ENCODE measurements at places on chromosomes 16 and 17.

DNA sequence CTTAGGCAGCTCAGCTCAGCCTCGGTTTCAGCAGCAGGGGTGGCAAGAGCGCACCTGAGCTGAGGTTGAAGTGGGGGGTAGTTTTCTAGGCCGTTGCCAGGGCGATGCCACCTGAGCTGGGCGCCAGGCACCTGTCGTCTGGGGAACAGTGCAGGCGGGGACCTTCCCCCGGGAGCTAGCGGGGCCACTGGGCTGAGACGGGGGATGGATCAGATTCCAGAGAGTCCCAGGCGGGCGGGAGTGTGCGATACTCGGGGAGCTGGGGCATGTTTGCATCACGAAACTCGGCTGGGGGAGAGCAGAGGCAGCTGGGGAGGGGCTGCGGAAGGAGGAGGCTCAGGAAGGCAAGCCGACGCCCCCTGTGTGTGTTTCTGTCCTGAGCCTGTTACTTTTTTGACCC is 477 bp upstream of the CLDN9 start:
- DNase-seq = peak; percentile 91

DNA sequence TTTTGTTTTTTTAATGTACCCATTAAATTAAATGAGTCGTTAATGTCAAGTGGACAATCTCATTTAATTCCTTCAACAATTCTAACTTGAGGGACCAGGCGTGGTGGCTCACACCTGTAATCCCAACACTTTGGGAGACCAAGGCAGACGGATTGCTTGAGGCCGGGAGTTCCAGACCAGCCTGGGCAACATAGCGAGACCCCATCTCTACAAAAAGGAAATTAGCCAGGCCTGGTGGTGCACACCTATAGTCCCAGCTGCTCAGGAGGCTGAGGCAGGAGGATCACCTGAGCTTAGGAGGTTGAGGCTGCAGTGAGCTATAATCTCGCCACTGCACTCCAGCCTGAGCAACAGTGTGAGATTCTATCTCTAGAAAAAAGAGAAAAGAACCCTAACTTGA is 20.7 kb upstream of the GSG1L start:
- no peak for DNase-seq

DNA sequence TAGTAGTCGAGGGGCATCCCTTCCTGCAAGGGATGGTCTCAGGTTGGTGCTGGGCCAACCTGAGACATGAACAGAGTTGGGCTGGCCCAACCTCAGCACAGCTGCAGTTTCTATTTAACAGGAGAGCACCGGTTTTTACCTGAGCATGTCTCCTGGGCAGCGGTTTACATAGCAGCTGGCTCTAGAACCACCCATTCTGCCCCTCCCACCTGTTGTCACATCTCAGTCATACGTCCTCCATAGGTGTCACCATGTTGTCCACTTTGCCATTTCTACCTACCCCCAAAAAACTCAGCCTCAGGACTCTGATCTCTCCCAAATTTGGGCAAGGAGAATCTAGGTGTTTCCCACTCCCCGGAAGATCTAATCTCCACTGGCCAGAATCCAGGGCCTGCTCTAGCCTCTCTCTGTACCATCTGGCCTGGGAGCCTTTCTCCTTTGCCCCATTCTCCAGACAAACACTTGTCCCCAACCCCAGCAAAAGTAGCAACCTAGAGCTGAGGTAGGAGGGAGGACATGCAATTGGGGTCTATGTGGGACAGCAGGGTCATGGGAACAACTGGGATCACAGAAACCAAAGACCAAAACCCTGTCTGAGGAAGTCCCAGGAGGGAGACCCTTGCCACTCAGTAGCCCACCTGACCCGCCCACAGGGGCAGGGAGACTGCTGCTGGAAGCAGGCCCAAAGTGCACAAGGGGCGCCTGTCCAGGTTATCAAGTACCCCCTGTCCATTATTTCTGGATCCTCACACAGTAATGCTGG is 19.1 kb downstream of the ETV4 start:
- DNase-seq = no peak

DNA sequence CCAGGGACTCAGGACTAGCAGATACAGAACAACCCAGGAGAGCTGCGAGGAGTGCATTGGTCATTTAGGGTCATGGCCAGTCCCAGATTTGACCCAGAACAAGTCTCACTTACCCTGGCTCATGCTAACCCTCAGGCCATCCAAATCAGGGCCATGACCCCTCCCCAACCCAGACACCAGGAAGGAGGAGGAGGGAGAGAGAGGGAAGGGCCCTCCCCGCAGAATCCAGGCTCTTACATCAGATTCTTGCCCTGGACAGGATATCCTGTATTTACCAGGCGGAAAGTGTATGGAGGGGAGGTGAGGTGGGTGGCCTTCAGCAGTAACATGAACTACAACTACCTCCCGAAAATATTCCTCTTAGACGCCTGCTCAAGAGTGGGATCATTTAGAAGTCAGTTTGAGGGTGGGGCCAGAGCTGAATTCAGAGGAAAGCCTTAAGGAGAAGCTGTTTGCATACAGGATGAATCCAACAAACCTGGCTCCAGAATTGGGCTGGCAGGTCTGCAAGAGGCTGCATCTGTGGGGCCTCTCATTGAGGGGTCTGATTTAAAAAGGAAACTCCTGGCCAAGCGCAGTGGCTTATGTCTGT is 2.1 kb downstream of the VAT1 start:
- no peak for DNase-seq

- no peak for DNase-seq
Observed at GRCh38 chr17:60086818-60087591, 8.3 kb upstream of the HEATR6 start.

GRCh38 chr17:79802736-79803420 is 6.0 kb upstream of the CBX8 start:
- DNase-seq = no peak

DNA sequence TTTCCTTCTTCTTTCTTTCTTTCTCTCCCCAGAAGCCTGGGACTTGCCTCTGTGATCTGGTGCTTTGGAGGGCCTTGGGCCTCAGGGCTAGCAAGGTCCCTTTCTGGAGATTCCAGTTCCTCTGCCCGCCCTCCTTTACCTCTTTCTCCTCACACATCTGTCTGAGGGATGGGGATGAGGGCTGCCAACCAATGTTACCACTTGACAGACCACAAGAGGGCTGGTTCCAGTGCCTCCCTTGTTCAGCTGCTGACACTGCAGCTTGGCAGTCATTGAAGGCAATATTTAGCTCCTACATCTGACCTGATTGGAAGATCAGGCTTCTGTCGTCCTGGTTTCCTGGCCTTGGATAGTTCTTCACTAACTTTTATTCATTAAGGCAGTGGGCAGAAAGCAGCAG is 3.6 kb upstream of the ZNF652 start:
- DNase-seq = peak; percentile 12

DNA sequence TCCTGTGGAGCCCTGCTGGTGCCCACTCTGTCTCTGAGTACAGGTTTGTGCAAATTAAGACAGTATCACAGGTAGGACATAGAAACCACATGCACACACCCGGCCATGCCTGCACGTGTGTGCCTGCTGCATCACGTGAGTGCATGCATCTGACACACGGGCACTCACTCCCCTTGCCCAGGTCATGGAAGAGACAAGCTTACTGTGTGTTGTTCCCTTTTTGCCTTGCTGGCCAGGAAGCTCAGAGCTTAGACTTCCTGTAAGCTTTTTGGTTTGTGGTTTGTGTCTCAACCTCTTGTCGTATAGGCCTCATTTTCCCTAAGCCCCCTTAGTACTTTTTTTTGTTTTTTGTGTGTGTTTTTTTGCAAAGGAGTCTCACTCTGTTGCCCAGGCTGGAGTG is 25.0 kb downstream of the ZNF469 start:
- no peak for DNase-seq

DNA sequence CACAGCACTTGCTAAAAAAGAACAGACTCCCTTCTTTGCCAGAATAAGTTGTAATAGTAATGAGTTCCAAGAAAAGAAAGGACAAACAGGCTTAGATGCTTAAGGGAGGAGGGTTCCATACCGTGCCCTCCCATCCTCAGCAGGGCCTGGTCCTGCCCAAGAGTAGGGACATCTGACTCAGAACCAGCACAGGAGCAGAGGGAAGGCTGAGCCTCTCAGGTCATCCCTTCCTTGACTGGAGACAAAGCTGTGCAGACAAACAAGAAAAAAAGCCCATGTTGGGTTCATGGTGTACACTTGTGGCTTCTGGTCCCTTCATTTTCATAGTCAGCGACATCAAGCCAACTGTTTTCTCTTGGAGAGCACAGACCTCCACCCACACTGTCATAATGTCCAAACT is 44.2 kb upstream of the NDRG4 start:
- DNase-seq = no peak

DNA sequence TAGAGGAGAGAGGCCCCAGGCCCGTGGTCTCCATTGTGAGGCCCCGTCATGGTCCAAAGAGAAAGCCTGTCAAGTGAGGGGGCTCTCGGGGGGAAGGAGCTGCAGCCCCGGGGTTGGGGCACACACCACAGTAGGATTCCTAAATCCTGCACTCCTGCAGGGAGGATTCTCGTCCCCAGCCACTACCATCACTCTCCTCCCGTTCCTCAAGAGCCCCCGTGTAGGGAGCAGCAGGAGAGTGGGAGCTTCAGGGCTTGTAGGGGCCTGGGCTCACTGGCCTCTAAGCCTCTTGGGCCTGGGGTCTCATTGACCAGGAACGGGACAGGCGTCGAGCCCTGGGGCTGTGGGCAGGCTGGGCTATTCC is 821 bp downstream of the C16orf86 start:
- no peak for DNase-seq

DNA sequence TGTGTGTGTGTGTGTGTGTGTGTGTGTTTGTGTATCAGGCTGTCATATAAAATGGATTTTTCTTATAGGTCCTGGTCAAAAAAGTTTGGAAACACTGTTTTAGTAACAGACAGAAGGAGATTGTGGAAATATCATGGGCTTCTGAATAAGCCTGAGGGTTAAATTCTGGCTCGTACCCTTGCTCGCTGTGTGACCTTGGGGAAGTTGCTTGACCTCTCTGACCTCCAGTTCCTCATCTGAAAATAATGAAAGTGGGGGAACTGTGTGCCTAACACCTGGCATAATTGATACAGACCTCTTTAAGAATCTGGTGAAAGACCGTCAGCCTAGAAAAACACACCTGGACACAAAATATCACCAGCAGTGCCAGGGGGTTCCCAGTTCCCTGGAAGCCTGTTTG is 25.6 kb upstream of the PIK3R6 start:
- DNase-seq = no peak

DNA sequence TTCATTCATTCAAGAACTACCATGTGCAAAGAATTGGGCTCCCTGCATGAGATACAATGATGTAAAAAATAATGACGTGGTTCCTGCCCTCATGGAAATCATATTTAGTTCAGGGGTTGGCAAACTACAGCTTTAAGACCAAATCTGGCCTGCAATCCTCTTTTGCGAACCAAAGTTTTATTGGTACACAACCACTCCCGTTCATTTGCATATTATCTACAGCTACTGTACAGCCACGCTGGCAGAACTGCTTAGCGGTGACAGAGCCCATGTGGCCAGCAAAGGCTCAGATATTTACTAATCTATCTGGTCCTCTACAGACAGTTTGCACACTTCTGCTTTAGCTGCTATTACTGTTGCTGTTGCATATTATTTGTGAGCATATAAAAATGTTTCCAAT is 167.7 kb downstream of the XYLT1 start:
- DNase-seq = no peak

GRCh38 chr17:76376318-76377133 is 7.9 kb upstream of the SPHK1 start:
- DNase-seq = no peak

GRCh38 chr17:74227271-74228080 is 14.1 kb downstream of the TTYH2 start:
- no peak for DNase-seq

- DNase-seq = no peak
Observed at GRCh38 chr17:59844884-59845594, 47.7 kb downstream of the TUBD1 start.

GRCh38 chr17:82868715-82869131 is 28.9 kb upstream of the ZNF750 start:
- DNase-seq = no peak

- DNase-seq = no peak
Observed at GRCh38 chr17:11612956-11613355, 14.7 kb downstream of the DNAH9 start.

DNA sequence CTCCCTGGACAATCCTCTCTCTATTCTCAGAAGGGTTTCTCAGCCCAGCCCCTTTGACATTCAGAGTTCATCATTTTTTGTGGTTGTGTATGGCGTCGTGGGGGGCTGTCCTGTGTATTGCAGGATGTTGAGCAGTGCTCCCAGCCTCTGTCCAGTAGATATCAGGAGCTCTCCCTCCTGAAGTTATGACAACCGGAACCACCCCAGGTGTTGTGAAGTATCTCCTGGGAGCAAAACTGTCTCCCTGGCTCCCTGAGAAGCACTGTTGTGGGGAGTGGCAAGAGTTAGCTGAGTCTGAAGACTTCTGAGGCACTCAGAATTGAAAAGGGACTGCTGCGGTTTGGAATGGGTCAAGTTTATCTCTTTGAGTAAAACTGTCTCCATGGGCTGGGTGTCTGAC is 55.9 kb upstream of the MGAT5B start:
- no peak for DNase-seq

DNA sequence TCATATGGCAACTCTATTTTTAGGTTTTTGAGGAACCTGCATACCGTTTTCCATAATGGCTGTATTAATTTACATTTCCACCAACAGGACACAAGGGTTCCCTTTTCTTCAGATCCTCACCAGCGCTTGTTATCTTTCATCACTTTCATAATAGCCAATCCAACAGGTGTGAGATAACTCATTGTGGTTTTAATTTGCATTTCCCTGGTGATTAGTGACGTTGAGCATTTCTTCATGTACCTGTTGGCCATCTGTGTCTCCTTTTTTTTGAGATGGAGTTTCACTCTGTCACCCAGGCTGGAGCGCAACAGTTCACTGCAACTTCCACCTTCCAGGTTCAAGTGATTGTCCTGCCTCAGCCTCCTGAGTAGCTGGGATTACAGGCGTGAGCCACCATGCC is 36.2 kb upstream of the ABCC3 start:
- DNase-seq = no peak

DNA sequence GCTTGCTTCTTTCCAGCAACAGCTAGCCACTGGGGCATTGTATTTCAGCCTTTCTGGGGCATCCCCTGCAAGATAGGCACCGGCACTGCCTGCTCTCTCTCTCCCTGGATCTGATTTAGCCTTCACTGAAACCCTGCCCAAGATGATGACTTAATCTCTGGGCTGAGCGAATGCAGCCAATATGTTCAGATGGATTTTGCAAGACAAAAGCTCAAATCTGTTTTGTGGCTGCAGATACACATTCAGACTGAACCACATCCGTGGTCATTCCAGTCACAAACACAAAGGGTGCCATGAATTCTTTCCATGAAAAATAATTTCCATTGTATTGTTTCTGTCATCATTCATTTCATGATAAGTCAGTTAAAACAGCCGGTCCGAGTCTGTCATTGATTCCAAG is 24.2 kb downstream of the SOST start:
- no peak for DNase-seq
